ENCODE measurements at places on chromosomes 3 and 15.

DNA sequence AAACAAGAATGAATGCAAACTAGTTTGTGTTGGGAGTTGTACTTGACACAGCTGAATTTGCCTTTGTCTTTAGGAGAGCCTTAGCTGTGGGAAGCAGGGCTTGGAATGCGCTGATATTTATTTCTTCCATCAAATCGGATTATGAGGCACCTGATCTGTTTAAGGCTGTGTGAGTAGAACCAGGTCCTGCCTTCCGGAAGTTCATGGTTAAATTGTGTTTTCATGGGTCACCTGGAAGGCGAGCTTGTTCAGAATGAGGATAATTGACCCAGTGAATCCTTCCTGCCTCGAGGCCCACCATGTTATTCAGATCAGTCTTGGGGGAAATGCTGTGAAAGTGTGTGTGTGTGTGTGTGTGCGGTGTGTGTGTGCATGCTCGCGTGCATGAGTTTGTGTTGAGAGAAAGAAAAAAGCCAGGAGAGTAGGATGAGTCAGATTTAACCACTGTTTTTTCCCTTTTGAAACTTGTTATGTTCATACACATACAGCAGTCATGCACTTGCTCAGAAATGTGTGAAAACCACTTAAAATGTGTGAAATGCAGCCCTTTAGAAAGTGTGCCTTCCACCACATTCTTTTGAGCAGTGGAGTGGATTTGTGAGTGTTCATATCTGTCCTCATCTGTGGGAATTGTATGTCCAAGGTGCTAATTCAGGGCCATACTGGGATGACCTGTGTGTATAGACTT lies 36.7 kb downstream of the SMAD3 start:
- DNase-seq, result no peak

DNA sequence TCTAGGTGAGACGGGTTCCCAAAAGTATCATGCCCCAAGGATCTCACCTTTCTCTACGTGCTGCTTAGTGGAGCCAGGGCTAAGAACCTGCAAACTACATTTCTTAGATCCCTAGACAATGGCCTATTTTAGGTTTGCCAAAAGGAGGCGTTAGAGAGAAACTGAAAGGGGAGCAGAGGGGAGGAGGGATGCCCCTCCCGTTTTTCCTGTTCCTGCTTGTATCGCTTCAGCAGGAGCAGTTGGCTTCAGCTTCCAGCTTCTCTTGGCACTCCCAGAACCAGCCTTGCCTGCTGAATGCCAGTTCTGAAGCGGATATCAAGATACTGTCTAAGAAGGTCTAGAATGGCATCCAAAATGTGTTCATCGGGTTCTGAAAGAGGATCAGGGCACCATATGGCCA lies 58.4 kb upstream of the ABHD17C start:
- no peak for DNase-seq

DNA sequence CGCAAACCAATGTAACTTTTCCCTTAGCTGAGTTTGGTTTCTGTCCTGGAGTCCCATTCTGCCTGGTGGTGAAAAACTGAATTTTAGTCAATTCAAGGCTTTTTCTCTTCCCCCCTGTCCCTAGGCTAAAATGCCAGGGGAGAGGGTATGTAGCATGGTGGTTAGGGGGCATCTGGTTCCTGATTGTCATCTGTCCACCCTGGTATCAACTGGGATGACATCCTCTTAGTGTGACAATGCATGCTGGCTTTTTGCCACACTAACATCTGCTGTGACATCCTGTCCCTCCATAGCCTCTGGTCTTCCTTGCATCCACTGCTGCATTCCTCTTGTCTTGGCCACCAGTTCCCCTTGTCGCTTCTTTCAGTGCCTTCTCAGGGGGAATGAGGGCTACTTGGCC lies 73.7 kb downstream of the ABHD5 start:
- no peak for DNase-seq

GRCh38 chr3:14521611-14522010 lies 18.5 kb downstream of the GRIP2 start:
- DNase-seq, result no peak

DNA sequence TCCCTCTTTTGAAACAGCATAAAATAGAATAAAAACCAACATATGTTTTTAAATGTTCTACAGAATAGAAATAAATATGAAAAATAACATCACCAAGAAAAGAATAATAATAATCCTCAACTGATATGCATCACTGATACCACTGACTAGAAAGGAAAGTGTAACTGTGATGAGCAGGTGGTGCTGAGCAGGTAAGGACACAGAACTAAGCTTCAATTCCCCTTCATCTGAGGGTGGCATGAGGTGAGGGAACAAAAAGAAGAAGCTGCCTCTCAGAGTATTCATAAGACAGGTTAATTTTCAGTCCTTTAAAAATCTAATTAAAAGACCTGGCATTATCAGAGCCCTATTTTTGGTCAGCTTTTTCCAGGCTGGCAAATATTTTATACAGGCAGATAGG lies 216.3 kb downstream of the PLCH1 start:
- DNase-seq, result no peak

DNA sequence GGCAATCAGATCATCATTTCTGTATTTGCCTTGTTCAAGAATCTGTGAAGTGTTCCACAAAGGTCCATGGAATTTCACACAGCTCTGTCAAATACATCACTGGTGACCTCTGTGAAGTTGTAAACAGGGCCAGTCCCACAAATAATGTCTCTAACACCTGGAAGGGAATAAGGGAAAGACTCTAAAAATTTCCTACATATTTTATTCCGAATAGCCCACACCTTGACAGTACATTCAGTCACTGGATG lies at the start of gene C3orf49:
Gene C3orf49, plus strand, starts transcription at position 149 of the 248 bp plus-strand sequence. CDS start 173 bp downstream, outside the sequence.
- no peak for DNase-seq

DNA sequence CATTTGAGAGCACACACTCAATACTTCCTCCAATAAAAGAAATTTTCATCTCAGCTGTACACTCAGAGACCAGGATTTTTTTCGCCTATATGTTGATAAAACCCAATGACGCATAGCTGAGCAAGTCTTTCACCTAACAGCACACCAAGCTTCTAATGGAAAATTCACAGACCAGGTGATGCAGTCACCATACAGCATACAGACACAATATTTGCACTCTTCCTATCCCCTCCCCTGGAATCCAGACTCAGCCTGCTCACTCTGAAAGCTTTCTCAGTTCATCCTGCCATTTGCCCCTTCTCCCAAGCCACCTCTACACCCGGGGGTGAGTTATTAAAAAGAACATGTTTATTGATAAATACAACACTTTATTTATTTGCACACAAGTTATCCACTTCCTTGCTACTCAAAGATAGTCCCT lies 1.7 kb downstream of the TBC1D5 start:
- no peak for DNase-seq

DNA sequence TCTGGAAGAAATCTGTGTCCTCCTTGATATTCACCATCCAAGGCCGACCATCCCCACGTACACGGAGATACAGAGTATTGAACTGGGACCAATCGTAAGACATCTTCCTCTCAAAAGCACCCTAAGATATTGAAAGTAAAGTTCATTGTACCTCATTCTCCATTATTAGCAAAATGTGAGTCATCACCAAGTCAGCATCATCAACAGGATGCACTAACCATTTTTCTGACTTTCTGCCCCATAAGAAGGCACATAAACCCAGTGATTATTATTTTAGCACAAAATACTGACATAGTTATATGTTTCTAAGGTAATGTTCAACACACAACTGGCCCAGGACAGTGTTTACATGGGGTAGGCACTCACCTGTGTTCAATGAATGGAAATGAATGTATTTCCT lies 7.4 kb downstream of the NDUFAF1 start:
- DNase-seq, result no peak

- DNase-seq, result no peak
Observed at GRCh38 chr3:14452740-14453710, 50.6 kb downstream of the SLC6A6 start.

Measured in T-cell (primary cell).